ENCODE measurements at places on chromosomes 3 and 15.

DNA sequence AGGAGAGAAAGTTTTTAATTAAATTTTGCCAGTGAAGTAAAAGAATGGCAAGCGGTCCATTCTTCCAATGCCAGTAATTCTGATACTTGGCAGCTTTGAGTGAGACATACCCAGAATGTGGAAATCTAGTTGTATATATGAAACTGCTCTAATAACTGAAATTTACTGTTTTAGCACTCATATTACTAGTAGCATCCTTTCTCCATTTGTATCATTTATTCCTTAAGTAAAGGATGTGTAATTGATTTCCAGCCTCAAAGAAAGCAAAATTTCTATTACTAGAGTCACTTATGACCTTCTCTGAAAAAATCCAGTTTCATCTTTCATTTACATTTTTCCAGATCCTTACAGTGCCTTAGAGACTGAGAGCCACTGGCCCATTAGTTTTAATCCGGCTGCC is 65.1 kb downstream of the PBRM1 start:
- no peak for DNase-seq

DNA sequence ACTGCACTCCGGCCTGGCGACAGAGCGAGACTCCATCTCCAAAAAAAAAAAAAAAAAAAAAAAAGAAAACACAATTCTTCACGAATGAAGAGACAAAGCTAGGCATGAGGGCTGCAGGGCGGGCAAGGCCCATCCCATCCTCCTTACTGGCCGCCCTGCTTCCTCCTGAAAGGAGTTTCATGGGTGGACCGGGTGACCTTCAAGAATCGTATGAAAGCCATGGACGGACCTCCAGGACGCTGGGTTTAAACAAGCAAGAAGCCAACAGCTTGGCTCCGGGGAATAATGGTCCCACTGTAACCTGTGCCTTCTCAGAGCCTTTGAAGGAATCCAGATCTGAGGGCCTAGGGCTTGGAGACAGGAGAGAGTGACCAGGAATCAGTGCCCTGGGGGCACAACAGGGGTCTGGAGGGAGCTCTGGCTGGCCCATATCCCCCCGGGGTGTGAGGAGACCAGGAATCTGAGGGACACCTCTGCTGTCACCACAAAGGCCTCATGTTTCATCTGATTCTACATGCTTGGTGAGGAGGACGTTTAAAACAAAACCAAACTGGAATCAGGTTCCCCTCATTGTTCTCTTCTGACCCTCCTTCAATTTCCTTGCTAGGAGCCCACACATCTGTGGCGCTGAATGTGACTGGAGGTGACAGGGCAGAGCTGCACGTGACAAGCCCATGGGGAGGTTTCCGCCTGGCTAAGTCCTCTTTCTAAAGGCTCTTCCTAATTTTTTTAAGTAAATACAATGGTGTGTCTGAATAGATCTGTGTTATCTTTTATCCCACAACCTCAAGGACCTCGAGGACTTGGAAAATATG is 46.1 kb downstream of the WHAMM start:
- no peak for DNase-seq

DNA sequence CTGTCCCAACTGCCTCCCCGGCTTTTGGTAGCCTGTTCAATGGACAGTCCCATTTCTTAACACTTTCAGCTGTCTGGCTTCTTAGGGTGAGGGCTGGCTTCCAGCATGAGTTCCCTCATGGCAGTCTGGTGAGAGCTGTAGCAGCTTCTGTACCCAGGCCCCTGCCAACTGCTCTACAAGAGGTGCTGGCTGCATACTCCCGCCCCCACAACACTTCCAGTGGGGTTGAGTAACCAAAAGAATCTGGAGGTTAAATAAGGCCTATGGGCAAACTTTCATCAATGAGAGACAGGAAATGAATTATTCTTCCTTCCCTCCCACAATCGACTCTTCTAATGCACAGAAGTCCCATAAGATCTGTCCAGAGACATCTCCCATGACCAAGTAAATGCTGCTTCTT is 145.0 kb downstream of the NEK10 start:
- no peak for DNase-seq

DNA sequence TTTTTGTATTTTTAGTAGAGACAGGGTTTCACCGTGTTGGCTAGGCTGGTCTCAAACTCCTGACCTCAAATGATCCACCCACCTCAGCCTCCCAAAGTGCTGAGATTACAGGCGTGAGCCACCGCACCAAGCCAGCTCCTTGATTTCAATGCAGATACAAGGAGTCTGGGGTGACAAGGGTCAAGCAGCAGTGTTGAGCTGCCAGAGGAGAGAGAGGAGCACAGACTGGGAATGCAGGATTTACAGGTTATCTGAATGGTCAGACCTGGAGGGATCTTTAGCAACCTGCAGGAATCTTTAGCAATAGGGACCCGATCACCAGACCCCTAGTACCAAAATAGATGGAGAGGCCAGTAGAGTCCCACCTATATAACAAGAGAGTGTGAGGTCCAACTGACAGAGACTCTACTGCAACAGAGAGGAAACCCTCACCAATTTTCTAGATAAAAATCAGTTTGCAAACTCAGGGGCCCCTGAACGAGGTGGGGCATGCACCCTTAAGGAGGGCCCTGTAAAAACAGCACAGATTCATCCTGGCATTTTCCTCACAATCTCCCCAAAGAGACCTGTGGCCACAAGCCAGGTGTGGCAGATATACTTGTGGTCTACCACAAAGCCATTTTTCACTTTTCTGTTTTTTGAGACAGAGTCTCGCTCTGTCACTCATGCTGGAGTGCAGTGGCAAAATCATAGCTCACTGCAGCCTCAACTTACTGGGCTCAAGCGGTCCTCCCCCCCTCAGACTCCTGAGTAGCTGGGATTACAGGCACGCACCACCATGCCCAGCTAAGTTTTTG is 10.7 kb upstream of the SHISA5 start:
- no peak for DNase-seq

DNA sequence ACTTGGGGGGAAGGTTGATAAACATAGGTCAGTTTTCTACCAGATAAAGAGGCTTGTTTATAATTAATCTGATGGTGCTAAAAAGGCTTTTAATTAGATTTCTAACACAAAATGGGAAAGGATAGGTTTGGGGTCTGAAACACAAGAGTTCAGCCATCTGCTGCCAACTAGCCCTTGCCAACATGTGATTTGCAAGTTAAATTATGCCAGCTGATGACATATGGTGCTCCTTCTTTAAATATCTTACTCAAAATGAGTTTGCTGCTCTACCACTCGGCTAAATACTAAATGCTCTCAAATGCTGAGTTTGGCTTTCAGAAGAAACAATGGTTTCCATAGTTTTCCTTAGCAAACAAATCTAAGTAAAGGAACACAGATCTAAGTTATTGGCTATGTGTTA is 557.8 kb upstream of the CCDC54 start:
- no peak for DNase-seq

GRCh38 chr3:136802481-136802996 is 16.4 kb upstream of the SLC35G2 start:
- no peak for DNase-seq

- DNase-seq = no peak
These were observed 1.0 kb downstream of the SNX1 start for GRCh38 chr15:64096668-64097384.

DNA sequence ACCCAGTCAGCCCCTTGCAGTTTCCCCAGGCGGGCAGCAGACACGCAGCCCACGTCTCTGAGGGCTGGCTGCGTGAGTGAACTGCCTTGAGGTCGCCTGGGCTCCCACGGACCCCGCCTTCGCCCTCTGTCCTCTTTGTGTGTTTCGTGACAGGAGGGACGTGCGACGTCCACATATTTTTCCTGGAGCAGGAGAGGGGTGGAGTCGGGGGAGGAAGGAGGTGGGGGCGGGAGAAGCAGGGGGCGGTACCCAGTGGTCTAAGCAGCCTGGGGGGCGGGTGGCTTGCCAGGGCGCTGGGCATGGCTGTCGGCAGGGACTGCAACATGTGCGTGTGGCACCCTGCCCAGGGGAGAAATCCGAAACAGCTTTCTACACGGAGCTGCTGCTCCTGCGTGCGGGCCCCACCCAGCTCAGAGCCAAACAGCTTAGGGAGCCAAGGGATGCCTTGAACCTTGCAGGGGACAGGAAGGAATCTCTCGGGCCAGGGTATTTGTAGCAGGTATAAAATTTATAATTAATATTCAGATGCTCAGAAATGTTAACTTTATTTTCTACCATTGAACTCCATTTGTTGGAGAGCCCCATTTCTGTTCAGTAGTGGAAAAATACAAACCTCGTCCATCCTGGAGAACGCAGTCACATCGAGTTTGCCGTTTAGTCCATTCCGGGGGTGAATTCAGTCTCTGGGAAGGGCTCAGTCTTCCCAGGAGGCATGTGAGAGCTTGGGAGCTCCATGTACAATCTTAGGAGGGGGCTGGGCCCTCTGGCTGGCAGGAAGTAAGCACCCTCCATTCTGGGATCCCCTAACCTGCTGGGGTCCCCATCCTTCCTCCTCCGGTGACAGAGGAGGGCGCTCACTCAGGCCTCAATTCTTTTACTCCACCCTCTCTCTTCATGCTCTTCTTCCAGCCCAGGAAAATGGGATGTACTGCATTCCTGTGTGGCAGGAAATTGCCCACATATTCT is 79.1 kb upstream of the MEF2A start:
- DNase-seq = no peak

GRCh38 chr3:139112230-139112558 is 67.5 kb upstream of the PRR23C start:
- DNase-seq = no peak

- DNase-seq = no peak
These were observed 46.3 kb downstream of the MYLK start for GRCh38 chr3:123837858-123838257.

GRCh38 chr15:68593828-68594532 is 15.2 kb downstream of the CORO2B start:
- no peak for DNase-seq

GRCh38 chr3:101690972-101691371 is 4.5 kb upstream of the RPL24 start:
- no peak for DNase-seq

DNA sequence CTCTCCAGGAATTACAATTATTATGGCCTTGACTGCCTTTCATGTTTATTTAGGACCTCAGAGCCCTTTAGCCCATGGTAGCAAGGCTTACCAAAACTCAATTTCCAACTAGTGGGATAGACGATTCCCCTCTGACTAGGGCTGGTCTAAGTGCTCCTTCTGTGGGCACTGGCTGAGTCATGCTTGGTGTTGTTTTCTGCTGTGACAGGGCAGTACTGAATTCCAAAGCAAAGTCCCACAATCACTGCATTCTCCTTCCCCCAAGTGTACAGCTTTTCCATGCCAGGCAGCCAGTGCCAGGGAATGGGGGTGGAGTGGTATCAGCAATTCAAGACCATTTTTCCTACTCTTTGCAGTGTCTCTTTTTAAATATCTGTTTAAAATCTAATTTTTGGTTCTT is 509.0 kb upstream of the NECTIN3 start:
- DNase-seq = no peak

- no peak for DNase-seq
These were observed 43.0 kb downstream of the NLGN1 start for GRCh38 chr3:173440514-173440913.

GRCh38 chr3:107806021-107806420 is 283.3 kb downstream of the BBX start:
- DNase-seq = no peak

DNA sequence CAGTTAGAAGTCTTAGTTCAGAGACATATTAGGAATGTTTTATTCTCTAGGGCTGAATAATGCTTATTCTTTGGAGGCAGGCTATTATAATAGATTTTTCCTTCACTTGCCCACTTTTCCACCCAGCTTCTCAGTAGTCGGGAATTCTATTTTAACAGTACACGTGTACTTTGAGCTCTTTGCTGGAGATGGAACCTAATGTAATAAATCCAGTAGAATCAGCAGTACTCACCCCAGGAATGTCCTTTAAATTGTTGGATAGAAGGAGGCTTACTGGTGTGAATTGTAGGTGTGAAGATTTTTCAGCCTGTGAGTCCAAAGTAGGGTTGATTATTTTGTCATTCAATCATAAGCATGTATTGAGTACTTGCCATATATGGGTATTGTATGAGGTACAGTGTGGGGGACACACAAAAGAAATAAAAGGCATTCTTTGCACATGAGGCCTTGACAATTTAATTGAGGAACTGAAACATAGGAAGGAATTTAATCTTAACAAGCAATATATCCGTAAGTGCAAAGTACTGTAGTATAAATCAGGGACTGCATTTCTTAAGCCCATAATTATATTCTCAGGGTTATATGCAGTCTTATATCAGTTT is 29.5 kb upstream of the MGA start:
- DNase-seq = no peak

Measured in non-pigmented ciliary epithelial cell (primary cell).